ENCODE measurements at places on chromosomes 1 and 21.

DNA sequence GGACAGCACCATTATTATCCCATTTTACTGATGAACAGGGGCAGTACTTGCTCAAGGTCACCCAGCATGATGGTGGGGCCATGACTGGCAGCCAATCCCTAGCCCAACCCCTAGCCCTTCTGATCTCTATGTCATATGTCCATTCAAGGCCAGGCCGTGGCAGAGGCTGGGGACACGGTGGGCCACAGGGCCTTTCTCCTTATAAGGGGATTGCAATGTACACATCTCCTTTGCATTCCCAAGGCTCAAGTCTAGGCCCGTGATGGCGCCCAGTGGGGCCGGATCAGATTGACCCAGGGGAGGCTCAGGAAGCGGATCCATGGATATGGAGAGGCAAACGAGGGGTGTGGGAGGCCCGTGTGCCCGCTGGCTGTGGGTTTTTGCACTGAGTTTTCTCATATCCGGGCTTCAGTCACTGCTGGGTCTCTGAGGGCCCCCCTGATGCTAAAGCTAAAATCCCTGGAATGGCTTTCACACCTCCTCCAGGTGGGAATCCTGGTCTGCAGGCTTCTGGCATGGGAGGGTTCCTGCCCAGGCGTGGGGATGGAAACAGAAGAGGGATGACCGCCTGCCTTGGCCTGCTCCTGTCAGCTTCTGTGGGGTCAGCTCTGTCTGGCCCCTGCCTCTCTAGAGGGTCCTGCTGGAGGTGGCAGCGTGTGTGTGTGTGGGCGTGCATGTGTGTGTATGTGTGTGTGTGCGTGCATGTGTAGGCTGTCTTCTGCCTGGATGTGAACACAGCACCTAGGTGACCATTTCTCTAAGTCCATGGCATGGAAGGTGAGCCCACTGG is 2.1 kb downstream of the MYOM3 start:
- no peak for DNase-seq

- no peak for DNase-seq
Observed at GRCh38 chr1:36122062-36123030, 2.7 kb downstream of the COL8A2 start.

- DNase-seq: no peak
Observed at GRCh38 chr1:85976516-85977205, 179.9 kb downstream of the COL24A1 start.

- DNase-seq: no peak
Observed at GRCh38 chr1:153028766-153029165, 2.2 kb upstream of the SPRR1B start.

DNA sequence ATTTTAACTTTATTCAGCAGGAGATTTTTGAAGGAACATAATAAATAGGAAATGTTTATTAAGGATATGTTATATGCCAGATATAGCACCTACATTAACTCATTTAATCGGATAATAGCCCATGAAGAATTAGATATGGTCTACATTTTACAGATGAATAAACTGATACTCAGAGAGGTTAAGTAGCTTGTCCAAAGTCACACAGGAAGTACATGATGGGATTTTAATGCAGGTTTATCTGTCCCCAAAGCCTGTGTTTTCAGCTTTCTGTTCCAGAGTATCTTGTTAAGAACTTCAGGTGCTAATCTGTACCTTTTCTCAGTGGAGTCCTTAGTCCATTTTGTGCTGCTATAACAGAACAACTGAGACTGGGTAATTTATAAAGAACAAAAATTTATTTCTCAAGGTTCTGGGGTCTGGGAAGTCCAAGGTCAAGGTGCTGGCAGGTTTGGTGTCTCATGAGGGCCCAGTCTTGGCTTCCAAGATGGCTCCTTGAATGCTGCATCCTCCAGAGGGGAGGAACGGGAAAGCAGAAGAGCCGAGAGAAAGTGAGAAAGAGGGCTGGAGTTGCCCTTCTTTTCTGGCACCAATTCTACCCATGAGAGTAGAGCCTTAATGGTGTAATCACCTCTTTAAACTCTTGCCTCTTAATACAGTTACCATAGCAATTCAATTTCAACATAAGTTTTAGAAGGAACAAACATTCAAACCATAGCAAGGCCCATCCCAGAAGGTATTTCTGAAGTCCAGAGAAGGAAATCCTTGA is 17.3 kb downstream of the C1orf21 start:
- DNase-seq: no peak

DNA sequence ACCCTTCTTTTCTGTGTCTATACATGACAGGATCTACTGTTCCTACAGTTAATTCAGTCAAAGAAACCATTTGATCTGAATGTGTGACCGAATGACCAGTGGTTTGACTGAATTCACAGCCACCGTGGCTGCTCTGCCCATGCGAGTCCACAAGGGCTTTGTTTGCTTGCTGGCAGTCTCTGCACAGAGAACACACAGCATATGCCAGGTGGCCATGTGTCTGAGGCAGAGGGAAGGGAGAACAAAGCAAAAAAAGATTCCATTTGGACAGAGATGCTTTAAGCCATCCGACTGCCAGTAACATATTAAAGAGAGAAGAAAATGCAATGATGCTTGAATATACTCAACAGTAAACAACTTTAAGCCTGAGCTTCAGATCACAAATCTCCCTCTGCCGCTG is 737.8 kb upstream of the CXADR start:
- no peak for DNase-seq

- DNase-seq: no peak
Observed at GRCh38 chr1:169624122-169624521, 5.8 kb downstream of the SELP start.

- DNase-seq: no peak
Observed at GRCh38 chr1:203104789-203105390, 19.1 kb upstream of the MYOG start.

- no peak for DNase-seq
Observed at GRCh38 chr1:23103001-23103889, 65.4 kb downstream of the LUZP1 start.
